CD4-positive, alpha-beta T cell treated with Interleukin-12 subunit alpha and Interleukin-12 subunit beta, for 1 hour (primary cell): ENCODE measurements at places on chromosomes 11 and 22.
A peak's percentile ranks its signal among the peaks of the same experiment; 100 is the strongest.

GRCh38 chr11:104164028-104164520 is at the start of gene PDGFD:
PDGFD (minus strand) TSS chr11:104164147.
- DNase-seq = peak; percentile 54

GRCh38 chr11:130269326-130269943 is 45.3 kb downstream of the ZBTB44 start:
- no peak for DNase-seq

DNA sequence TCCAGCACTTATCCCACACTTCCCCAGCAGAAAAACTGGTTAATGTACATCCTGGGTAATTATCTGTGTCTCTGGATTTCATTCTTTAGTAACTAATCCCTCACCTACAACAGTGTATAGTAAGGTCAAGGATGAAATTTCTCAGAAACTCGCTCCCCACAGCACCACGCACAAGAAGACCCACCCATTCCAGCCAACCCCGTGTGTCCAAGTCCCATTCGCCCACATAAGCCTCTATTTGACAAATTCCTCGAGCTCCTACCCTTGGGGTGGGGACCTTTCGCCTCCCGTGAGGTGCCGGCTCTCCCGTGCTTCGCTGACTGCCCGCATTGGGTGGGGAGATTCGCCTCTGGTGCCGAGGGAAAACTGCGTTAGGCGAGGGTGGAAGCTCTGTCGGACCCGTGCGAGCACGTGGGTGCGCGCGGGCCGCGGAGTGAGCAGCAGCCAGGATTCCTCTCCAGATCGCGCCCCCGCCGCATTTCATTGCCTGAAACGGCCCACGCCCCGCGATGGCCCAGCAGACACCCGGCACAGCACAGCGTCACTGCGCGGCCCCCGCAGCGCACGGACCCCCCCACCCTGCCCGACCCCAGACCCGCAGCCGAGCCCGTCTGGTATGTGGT is 866 bp downstream of the EXPH5 start:
- DNase-seq = peak; percentile 34

GRCh38 chr11:72799441-72799840 is 5.6 kb upstream of the STARD10 start:
- no peak for DNase-seq
